Stimulated activated naive B cell treated with anti-CD40 and anti-IgM and Interleukin-4, amounts not matched to agents 10 μg/mL and 1 μg/mL and 100 μg/mL, for 72 hours (primary cell): ENCODE measurements at places on chromosomes 6 and 20.

DNA sequence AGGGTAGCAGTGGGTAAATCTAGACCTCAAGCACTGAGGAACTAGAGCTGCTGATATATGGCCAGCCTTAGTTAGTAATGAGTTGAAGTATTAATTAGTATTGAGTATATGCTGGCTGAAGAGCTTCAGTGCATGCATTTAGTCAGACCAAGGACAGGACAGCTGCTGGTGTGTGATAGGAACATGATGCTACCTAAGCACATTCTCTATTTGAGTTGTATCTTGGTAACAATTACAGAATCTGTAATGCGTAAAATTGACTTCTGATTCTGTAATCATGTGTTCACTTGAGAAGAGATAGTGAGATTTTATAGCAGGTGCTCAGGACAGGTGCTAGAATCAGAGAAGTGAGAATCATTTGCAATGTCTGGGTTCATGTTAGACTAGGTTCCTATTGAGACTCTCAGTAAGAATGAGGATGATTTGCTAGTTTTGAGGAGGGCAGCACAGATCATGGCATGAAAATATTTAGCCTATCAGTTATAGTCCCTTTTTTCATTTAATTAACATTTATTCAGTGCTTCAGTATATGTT is 369.4 kb upstream of the HS3ST5 start:
- DNase-seq: no peak

- DNase-seq: no peak
Observed at GRCh38 chr6:103231181-103231580, 1628.5 kb downstream of the HACE1 start.

- DNase-seq: no peak
Observed at GRCh38 chr6:55277646-55278045, 49.6 kb upstream of the GFRAL start.

DNA sequence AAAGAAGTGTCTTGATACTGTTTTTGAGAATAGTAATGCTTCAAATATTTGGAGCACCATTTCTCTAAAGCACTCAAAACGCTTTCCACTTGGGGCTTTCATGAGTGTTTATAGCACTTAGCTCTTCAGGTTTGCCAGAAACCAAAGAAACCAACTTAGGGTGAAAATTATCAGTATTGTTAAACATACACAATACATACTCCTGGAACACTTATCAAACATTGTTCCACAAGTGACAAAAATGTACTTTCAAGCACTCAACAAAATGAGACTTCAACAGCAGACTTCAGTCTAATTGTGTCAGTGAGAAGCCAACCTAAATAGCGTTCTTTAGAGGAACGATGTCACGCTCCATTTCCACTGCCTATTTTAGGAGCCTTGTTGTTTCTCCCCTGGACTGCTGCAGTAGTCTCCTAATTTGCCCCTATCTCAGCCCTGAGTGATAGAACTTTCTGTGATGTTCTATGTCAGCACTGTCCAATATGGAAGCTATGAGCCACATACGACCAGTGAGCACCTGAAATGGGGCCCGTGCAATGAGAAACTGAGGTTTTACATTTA is 461.3 kb downstream of the KIF16B start:
- DNase-seq: no peak

GRCh38 chr20:37598100-37598543 is 70.4 kb upstream of the BLCAP start:
- DNase-seq: no peak

GRCh38 chr6:151911401-151911800 is 103.9 kb downstream of the ESR1 start:
- no peak for DNase-seq

- DNase-seq: no peak
Observed at GRCh38 chr6:152979116-152979515, 3.7 kb downstream of the FBXO5 start.

DNA sequence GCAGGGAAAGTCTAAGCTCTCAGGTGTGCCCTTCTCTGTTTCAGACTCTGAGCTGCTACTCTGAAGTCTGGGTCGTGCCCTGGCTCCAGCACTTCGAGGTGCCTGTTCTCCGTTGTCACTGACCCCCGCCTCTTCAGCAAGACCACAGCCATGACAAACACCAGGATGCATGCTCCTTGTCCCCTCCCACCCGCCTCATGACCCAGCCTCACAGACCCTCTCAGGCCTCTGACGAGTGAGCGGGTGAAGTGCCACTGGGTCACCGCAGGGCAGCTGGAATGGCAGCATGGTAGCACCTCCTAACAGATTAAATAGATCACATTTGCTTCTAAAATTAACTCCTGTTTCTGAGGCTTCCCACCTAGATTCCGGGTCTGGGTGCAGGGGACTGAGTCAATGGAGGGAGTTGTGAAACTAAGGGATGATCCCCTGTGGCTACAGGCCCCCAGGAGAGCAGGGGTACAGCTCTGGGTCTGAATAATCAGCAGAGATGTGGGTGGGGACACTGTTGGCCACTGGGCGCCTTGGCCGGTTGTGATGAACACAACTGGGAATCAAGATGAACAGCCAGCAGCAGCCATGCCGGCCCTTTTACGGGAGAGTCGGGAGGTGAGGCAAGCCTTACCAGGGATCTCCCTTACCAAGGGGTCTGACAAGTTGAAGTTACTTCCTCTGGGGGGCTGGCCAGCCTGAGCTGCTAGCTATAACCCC is 10.7 kb downstream of the CST7 start:
- DNase-seq: no peak

GRCh38 chr6:3457710-3458602 is 1.1 kb upstream of the SLC22A23 start:
- DNase-seq: no peak

DNA sequence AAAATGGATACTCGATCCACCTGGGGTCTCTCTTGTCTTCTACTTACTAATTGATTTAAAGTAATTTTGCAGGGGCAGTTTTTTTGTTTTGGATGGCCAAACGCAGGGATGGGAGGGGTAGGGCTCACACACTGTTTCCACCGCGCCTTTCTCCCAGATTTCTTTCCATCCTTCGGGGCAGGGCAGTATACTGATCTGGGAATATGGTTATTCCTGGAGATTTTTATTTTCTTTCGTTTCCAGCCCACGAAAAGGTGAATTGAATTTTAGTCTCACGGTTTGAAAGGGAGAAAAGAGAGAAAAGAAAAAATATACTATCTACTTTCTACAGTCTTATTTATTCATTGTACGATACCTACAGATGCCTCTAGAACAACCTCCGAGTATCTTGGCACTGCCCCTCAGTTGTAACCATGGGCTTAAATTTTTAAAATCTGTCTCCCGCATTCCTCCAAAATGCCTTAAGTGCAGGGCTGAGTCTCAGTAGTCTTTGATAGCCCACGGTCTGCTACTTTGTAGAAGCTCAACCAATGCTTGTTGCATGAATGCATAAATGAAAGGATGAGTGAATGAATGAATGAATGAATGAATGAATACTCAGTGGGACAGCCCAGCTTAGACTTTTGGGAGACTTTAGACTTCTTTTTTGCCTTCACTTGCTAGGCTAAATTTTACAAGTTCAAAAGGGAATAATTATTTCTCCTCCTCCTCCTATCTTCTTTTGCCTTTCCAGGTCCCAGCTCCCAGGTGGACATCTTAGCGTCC is 18.1 kb upstream of the TRIM27 start:
- no peak for DNase-seq

GRCh38 chr20:59173938-59174491 is 10.4 kb downstream of the ZNF831 start:
- no peak for DNase-seq

DNA sequence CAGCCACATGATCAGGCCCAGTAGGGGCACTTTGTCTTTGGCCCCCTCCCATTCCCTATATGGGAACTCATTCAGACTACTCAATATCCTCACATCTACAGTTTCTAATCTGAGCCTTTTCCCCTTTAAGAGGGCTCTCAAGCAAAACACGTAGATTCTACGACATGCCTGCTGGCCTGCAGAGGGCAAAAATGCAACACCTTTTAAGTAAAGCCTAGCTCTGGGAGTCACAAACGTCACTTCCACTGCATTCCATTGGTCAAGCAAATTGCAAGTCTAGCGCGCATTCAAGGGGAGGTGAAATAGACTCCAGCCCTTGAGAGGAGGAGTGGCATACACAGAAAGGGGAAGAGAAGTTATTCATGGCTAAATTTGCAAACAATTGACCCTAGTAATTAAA is 70.6 kb downstream of the CDC40 start:
- DNase-seq: no peak

DNA sequence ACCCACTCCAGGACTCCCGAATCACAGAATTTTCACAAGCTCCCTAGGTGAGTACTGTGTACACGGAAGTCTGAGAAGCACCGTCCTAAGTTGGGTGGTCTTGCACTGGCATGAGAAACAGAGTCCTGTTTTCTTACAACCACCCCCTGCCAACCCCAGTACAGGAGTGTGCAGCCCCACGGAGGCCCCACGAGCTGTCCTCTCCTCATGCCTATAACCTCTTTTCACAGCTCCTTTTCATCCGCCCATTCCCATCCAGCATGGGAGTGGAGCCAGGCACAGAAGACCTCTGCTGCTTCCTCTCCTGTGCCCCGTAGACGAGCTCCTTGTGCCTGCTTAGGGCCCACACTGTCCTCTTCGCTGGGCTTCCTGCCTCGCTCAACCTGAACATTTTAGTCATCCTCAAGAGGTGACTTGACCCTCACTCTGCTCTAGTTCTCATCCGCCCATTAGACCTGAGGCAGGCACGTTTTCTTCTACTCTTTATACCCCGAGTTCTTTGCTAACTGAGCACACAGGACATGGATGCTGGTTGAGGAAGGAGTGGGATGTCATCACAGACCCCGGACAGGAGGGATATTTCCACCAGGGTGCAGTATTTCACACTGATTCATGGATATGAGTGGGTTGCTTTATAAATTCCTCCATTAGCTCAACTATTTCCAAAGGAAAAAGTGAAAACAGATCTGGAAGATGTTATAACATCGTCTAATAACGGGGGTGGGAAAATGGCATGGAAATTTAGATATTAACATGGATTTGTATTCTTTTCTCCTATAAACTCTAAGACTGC is 160.5 kb downstream of the TTLL2 start:
- no peak for DNase-seq
